ENCODE measurements at places on chromosomes 5 and 9. TPM values are rescaled to one million over a fixed set of nuclear protein-coding genes. Genes with fewer than 3 reads are reported as not detected.

Gene LRRC8A
- total RNA-seq = 126 TPM

Gene PCDHB14
- 0.55 TPM for total RNA-seq

DNA sequence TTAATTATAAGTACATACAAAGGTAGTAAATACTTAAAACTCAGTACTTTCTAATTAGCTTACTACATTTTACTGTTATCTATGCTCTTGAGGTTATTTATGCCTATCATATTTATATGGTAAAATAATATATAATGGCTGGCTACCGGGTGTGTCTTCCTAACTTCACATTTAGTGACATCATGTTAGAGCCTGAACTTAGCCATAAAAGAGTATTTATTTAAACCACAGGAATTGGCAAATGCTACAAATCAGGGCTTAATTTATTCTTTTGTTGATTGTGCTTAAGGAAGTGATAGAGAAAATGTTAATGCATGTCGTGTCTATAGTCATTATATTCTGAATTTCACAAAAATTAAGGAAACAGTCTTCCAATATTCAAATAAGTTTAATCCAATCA, 73.1 kb downstream of the NDUFAF2 start:
- no peak overlapping the region for H3K27ac ChIP-seq
- no peak for DNase-seq
- peaks cover 9% of the 10 kb centered on the region for H3K4me1 ChIP-seq
- no peaks in the 10 kb centered on the region for H3K27me3 ChIP-seq
- H3K4me3 ChIP-seq = no peak overlapping the region

Gene LRRC26
- not detected for total RNA-seq

- H3K36me3 ChIP-seq = no peaks in the 10 kb centered on the region
- no peak overlapping the region for H3K27ac ChIP-seq
- no peak overlapping the region for H3K4me3 ChIP-seq
Measured at GRCh38 chr5:1950708-1951103, 68.0 kb upstream of the IRX4 start.

All from endothelial cell of umbilical vein (primary cell).